Vagina (tissue), 2 donors: ENCODE measurements at places on chromosomes 12 and 14.

DNA sequence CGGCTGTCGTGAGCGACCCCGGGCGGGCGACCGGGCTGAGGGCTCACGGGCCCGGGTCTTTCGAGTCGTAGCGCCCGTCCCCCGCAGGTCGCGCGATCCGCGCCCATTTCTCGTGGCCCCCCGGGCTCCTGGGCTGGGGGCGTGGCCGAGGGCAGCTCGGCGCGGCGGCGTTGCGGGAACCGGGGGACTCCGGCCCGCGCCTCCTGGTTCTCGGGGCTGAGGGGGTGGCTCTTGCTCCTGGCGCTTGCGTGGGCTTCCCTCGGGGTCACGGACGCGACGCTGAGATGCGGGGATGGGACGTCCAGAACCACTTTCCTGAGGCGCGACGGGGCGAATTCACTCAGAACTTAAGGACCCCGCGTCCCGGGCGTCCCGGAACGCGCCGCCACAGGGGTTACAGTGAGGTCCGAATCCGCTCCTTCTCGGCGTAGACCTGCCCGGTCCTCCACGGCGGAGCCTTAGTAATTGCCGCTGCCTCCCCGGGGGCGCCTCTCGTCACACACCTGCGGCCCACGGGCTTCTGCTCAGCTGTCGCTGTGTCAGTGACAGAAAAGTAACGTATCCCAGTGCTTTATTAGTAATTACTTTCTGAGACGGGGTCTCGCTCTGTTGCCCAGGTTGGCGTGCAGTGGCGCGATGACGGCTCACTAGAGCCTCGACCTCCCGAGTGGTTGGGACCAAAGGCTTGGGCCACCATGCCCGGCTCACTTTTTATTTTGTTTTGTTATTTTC lies 606 bp downstream of the EP400 start:
- no peak for DNase-seq

DNA sequence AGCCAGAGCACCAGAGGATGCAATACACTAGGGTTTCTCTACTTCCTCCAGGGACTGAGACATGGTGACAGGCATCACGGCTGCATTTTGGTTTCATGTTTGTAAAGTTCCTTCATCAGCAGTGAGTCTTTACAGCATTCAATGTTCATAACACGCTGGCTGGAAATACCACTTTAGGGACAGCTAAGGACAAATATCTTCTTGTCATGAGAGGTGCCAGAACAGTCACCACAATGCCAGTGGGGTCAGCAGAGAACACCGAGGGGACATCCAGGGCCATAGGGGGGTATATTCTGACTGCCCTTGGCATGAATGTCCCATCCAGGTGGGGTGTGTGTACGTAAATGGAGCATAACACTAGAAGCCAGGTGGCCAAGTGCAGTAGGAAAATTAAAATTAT lies 72.3 kb downstream of the CCDC60 start:
- DNase-seq, result no peak

DNA sequence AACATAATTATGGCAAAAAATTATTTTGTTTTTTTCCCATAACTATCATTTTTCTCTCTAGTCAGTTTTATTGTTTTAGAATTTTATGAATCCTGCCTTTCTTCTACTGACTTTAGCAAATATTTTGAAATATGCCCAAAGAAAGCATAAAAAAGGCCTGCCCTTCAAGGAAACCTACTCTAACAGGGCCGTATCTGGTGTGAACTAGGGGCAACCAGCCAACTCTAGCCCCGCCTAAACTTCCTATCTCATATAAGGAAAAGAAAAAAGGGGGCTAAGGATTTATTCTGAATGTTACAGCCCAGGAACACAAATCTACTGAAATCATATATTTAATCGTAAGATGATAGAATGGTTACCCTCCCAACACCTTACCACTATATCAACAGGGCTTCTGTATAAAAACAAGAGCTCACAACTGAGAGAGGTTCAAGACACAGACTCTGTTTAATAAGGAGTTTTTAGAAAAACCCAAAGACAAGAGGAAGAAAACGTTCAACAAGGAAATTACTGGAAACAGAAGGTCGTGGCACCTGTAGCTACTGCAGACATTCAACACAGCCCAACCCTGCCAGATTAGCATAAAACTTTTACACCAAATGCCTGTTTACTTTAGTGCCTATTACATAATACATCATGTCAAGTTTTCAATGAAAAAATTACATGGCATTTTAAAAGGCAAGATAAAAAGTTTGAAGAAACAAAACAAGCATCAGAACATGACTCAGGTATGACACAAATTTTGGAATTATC lies 12.9 kb upstream of the EPYC start:
- DNase-seq, result no peak

GRCh38 chr14:74190927-74191575 lies 48.2 kb upstream of the VSX2 start:
- no peak for DNase-seq

DNA sequence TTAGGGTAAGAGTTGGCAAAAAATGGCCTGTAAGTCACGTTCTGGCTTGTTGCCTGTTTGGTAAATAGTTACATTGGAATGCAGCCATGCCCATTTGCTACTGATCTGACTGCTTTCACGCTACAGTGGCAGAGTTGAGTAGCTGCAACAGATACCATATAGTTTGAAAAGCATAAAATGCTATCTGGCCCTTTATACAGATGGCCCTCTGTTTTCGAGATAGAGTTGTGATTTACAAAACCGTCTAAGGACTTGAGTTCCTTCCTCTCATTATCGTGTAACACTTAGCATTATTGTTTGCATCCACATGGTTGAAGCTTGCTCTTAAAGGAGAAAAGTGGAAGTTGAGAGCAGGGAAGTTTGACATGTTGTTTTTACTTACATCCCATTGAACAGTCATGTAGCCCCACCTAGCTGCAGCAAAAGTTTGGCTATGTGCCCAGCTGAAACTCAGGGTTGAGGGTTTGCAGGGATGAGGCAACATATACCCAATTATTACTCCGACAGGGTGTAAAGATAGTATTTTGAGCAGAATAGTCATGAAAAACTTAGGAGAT lies 11.3 kb upstream of the SCFD1 start:
- DNase-seq, result no peak
